Right ventricle myocardium superior (tissue), 1 donor: ENCODE measurements at places on chromosomes 5 and 9. TPM values are rescaled to one million over a fixed set of nuclear protein-coding genes. Genes with fewer than 3 reads are reported as not detected.
A peak's percentile ranks its signal among the peaks of the same experiment; 100 is the strongest.

The SLC4A9 gene
- total RNA-seq, result not detected

DNA sequence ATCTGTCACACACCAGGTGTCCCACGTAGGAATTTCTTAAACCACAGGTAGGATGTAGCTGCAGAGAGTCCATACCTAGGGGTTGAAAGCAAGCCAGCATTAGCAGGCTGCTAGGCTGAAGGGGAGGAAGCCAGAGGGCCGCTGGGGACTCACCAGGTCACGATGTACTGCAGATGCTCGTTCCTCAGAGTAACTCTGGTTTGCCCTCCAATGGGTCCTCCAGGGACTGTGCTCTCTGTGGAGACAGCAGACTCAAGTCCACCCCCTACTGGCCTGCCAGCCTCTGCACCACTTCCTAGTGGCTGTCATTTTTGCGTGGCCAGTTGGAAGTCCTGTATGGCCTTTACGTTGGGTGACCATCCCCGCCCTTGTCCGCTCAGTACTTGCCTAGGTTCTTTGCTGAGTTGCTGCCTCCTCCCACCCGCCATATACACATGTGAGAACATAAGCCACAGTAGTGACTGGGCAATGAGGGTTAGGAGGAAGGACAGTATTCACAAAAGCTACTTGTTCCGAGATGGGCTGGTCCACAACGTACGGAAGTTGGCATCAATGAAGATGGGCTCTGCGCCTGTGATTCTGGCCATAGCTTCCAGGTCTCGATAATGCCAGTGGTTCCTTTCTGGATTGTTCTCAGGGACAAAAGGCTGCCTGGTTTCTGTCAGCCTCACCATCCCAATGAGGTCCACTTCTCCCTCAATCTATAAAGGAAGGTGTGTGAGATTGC, 4.1 kb downstream of the RPL7A start:
- DNase-seq, result peak; percentile 52

GRCh38 chr5:137647401-137647800, 88.5 kb downstream of the KLHL3 start:
- no peak for DNase-seq

- no peak for DNase-seq
Measured at GRCh38 chr5:134637116-134637721, 4.6 kb upstream of the SAR1B start.

DNA sequence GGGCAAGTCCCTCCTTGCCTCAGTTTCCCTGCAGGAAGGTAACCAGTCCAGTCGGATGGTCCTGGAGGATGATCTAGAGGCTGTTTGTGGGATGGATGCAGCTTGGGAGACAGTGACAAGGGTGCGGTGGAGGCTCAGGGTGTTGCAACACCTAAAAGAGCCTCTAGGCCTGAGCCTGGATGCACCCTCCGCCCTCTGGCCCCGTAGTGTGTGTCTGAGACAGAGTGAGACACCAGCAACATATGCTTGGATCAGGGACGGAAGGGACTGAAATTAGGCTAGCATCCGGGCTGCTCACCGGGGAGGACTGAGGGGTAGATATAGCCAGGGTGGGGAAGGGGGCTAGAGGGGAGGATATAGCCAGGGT, 1.1 kb downstream of the CRAT start:
- peak; percentile 65 for DNase-seq

GRCh38 chr9:86788456-86788855, 158.8 kb downstream of the GAS1 start:
- no peak for DNase-seq

DNA sequence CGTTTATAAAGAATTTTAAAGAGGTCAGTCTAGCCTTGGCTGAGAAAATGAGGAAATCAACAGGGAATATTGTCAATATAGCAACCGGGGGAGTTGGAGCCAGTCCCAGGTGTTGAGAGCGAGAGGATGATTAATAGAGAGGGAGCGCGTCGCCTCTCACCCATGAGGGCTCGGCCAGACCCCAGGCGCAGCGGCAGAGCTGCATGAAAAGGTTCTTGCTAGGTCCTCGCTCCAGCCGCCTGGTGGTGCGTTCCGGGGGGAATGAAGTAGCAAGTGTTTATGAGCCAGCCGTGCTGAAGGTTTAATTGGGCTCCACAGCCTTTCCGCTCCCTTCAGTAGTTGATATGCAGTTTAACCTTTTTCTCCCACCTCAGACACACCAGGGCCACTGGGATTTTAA, 167.3 kb upstream of the IRX1 start:
- no peak for DNase-seq

DNA sequence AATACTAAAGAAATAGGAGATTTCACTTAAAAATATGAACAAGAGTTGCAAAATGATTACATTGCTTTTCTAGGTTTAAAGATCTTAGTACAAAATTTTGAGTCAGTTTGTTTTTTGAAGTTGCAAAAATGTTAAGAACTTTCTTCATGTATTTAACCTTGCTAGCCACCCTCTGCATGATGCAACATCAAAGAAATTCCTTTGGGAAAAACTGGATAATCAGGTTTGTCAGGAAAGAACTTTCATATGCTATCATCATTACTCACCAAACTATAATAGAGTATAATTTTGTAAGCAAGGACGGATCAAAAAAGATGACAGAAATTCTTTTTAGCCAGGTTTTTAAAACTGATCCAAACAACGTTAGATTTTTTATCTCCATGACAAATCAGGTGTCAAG, 116.9 kb upstream of the MRPS30 start:
- DNase-seq, result no peak

DNA sequence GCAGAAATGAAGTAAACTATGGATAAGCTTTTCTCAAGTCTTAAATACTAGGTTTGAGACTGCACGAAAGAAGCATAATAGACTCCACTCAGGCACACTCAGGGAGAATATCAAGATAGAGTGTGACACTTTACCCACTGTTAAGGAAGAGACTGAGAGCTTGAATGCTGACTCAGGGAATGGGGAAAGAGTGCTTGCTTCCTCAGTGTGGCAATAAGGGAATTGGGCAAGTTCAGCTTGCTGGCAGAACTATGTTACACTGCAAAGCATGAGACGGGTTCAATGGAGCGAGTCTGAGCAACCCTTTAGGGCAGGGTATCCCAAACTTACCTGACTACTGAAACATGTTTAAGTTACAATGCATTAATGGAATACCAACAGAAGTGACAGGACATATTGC, 237.7 kb upstream of the MEF2C start:
- DNase-seq, result peak; percentile 33

DNA sequence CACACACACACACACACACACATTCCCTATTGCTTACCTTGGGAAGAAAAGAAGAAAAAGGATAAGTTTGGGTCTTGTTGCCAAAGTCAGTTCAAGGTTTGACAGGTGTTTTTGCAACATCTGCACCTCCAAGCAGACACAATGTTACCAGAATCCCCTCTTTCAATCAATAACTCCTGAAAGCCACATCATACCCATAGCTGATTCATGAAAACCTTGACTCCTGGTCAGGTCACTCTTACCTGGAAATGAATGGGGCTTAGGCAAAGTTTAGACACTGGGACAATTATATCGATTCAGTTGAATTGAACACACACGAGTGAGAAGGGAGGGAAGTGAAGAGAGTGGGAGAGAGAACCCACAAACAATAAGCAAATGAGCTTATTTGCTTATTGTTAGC, 27.0 kb downstream of the IL9 start:
- no peak for DNase-seq
